ENCODE measurements at places on chromosomes 6 and 20.

- DNase-seq = no peak
Observed at GRCh38 chr6:15417811-15418210, 171.9 kb downstream of the JARID2 start.

DNA sequence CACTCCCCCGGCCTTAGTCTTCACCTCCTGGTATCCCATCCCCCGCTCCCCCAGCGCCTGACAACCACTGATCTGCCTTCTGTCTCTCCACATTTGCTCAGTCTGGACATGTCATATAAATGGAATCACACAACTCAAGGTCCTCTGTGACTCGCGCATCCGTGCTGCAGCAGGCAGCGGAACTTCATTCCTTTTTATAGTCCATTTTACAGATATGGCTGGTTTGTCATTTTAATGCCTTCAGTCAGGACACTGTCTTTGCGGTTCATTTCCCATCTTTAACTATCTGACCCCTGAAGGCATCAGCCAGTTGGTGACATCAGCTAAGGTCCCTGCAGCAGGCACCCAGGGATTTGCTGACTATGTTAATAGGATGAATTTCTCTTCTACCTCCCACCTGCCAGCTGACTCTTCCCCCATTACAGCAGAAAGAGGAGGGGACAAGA, 125.7 kb downstream of the ZMYND8 start:
- no peak for DNase-seq

DNA sequence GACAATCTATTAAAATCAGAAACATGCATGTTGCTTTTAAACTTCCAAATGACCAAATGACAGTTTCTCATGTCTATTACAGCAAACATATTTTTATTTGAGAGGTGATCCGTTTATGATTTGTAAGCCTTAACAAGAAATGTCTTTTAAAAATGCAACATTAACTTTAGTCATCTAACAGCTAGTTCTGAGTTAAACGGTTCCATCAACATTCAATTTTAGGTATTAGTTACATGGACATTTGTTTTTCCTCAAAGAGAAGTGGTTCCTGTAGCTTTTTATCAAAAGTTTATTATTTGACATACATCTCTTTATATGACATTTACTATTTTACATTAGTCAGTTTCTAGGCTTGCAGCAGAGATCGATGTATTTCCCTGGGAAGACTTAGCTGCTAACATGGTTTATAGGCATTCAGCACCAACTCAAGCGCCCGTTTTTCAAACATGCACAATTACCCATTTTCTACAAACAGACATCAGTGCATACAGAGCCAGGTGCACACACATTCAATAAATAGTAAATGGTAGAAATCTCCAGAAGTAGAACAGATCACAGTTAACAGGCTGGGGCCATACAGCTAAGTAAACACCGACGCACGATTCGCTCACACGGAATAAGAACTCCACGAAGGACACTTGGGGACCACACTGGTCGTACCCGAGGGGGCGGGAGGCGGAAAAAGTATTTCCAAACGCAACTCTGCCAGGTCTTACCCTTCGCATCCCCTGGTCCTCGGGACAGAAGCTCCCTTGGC, 882 bp downstream of the CNR1 start:
- no peak for DNase-seq

- no peak for DNase-seq
Observed at GRCh38 chr6:57469072-57469471, 151.6 kb downstream of the PRIM2 start.

- no peak for DNase-seq
Observed at GRCh38 chr6:75402296-75402695, 91.3 kb downstream of the FILIP1 start.

GRCh38 chr6:132490478-132491204, 22.3 kb downstream of the STX7 start:
- DNase-seq = no peak

DNA sequence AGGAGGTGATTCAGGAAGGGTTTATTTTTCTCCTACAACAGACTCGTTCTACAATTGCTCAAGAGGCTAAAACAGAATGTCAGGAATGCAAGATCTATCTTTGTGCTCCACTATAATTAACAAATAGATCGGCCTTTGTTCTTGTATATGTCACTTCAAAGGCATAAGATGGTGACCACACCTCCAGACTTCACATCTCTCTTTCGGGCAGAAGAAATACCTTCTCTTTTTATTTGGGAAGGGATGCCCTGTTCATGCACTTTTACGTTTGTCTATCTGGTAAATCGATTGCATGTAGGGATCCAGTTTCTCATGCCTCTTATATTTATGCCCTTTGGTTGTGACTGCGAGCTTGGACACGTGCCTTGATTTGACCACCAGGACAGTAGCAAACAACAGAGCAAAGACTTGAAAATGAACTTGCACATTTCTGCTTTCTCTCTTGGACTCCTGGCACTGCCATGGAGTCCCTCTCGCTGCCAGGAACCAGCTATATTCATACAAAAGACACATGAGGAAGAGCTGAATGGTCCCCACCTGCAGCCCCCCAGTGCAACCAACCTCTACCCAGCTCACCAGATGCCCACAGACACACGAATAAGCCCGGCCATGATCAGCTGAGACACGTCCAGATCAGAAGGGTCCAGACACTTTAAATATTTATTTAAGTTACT, 219.8 kb upstream of the STXBP5 start:
- no peak for DNase-seq

Data from NCI-H1092 (cell line).